ENCODE measurements at places on chromosomes 5 and 9.

DNA sequence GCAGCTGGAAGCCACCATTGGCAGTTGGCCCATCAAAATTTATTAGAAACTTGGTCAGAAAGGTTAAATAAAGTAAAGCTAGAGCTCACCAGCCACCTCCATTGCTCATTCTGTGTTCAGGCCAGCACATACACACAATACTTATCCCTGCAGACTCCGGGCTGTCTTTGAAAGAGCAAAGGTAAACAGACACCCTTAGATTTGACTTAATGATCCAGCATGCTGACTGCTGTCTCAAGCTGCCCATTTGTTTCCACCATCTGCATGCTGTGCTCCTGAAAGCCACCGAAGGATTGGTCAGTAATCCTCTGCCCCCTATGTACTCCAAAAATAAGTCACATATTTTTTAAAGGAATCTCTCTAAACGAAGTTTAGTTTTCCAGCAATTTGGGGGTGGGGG lies 1059.8 kb upstream of the DMAC1 start:
- no peak for DNase-seq

DNA sequence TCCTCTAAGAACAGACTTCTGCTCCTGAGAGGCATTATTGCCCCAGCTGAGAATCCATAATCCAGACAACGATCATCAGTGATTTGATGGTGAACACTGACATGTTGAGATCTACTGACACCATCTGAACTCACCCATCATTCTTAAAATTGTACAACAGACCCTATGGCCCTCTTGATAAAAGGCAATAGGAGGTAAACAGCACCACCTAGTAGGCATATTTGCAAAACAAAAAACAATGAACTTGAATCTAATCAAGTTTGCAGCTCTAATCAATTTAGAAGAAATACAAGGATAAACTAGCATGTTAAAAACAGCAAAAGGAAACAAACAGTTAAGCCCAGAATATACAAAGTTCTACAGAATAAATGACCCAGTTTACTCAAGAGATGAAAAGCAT lies 89.6 kb downstream of the SFXN1 start:
- DNase-seq = no peak

DNA sequence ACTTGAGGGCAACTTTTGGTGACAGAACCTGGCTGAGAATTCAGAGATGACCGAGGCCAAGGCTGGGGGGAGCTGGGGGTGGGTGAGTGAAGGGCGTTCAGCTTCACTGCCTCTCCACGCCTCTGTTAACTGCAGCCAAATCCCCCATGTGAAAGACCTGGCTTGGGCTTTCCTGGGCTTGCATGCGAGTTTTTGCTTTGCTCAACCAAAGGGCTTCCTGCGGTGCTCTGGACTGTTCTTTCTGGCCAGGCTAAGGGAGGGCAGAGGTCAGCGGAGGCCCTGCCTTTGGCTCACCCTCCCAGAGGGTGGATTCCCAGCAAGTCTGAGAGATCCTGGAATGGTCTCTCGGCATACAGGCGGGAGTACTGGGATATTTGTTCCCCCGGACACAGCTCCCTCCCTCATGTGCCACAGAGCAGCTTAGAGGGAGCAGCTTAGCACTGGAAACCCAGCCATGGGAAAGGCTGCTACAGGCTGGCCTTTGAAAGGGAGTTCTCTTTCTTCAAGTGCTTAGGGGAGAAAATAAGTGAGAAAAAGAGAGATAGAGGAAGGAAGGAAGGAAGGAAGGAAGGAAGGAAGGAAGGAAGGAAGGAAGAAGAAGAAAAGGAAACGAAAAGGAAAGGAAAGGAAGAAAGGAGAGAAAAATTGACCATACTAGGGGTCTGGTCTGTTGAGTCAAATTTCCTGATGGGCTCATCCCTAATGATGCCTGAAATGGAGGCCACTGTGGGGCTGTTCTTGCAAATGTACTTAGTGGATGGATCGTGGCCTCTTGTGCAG lies 158.8 kb downstream of the FGF18 start:
- DNase-seq = no peak

DNA sequence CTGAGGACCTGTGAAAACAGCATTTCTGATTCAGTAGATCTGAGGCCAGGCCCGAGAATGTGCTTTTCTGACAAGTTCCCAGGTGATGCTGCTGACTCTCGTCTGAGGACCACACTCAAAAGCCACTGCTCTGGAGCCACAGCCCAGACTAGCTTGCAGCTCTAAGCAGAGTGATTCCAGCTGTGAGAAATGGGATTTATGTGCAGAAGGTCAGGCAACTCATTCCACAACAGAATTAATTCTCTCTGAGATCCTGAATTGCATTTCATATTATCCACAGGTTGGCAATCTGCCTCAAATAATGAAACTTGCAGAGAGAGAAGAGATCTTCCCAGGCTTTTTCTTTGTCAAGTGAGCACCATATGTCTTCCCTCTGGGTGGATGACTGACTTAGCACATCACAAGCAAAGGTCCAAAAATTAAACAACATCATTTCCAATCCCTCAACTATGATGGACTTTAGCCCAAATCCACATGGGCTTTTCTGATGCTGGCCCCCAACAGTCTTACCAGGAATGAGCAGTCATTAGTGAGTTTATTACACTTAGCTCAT lies 140.2 kb downstream of the ALDH1A1 start:
- no peak for DNase-seq

Data from pulmonary artery endothelial cell (primary cell).